ENCODE measurements at places on chromosomes 7 and 10.

- no peak for DNase-seq
These were observed 9.0 kb downstream of the MYOF start for GRCh38 chr10:93473161-93473560.

- no peak for DNase-seq
These were observed 980.5 kb downstream of the LRMDA start for GRCh38 chr10:76411729-76412435.

DNA sequence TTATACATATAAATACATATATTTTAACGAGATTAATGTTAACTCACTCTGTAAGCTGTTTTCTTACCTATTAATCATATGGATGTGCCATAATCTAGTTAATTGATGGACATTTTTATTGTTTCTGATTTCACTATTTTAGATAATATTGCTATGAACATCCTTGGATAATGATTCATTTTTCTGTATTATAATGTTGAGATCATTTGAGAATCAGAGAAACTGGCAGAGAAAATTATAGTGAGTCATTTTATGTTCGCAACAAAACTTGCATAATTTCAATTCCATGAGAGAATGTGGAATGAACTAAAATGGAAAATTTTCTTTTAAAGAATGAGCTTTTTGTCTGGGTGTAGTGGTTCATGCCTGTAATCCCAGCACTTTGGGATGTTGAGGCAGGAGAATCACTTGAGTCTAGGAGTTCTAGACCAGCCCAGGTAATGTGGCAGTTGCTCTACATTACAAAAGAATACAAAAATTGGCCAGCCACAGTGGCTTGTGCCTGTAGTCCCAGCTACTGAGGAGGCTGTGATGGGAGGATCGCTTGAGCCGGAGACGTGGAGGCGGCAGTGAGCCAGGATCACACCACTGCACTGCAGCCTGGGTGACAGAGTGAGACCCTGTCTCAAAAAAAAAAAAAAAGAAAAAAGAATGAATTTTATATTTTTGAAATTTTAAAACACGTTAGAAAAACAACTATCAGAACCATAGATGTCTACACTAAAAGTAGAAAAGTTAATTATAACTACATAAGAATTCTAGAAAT, 40.5 kb downstream of the PAPSS2 start:
- no peak for DNase-seq

DNA sequence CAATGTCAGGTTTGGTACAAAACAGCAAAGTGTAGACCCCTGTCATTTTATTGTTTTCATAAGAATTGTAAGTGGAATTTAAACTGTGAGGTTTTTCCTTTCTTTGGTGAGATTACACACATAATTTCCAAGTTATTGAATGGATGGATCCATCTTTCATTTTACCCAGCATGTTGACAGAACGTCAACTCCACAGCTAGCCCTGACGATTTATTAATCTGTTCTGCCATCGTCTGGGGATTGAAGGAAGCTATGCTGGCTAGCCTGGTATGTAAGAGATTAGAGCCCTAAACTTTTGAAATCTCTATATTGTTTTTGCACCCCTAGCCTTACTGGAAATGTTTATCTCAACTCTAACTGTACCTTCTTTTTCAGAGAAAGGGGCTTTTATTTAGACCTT, 8.6 kb downstream of the WNT16 start:
- DNase-seq, result no peak

- DNase-seq, result peak; percentile 47
These were observed 4.3 kb downstream of the TMEM273 start for GRCh38 chr10:49183596-49184542.

DNA sequence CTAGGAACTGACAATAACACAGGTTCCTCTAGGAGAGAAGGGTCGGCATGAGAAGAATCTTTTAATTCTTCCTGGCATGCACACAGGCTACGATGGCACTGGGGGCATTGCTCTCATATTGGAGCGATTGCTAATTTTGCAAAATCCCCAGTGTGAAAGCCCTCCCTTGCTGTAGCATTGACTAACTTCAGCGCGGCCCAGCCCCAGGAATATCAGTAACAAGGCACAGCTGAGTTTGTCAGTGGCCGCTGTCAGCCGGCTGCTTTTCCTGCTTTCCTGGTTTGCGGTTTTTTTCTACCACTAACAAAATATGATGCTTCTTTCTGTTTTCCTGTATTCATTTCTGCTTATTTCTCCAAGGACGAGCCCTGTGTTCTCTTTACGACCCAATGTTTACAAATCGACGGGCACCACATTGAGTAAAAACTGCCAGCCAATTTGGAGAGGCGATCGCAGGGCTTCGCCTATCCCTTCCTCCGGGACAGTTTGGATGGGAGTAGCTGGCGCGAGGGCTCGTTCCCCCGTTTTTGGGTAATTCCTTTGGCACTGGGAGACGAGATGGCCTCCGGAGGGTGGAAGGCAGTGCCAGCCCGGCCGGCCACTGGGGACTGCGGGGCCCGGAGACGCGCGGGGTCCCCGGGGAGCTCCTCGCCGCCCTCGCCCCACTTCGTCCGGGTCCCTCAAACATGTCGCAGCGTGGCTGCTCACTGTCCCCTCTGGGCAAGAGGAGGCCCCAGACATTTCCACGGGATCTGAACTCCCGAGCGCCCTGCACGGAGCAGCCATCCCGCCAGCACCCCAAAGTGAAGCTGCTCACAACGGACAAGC, 967 bp downstream of the ADARB2 start:
- no peak for DNase-seq

GRCh38 chr7:34453150-34453549, 204.9 kb upstream of the NPSR1 start:
- DNase-seq, result no peak

DNA sequence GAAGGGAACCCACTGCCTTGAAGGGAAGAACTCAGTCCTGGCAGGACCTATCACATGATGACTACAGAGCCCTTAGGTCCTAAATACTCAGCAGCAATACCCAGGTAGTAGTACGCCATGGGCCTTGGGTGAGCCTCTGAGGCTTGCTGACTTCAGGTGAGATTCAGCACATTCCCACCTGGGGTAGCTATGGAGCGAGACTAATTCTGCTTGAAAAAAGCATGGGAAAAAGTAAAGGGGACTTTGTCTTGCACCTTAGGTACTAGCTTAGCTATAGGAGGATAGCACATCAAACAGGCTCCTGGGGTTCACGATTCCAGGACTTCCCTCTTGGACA, 98.2 kb upstream of the MEOX2 start:
- no peak for DNase-seq

GRCh38 chr10:50929670-50930069, 44.2 kb upstream of the A1CF start:
- no peak for DNase-seq

- DNase-seq, result peak; percentile 38
These were observed at the start of gene TLX1 for GRCh38 chr10:101130984-101131961. Gene TLX1, plus strand, starts transcription at chr10:101131300. Its CDS starts 242 bp downstream, at chr10:101131542.

DNA sequence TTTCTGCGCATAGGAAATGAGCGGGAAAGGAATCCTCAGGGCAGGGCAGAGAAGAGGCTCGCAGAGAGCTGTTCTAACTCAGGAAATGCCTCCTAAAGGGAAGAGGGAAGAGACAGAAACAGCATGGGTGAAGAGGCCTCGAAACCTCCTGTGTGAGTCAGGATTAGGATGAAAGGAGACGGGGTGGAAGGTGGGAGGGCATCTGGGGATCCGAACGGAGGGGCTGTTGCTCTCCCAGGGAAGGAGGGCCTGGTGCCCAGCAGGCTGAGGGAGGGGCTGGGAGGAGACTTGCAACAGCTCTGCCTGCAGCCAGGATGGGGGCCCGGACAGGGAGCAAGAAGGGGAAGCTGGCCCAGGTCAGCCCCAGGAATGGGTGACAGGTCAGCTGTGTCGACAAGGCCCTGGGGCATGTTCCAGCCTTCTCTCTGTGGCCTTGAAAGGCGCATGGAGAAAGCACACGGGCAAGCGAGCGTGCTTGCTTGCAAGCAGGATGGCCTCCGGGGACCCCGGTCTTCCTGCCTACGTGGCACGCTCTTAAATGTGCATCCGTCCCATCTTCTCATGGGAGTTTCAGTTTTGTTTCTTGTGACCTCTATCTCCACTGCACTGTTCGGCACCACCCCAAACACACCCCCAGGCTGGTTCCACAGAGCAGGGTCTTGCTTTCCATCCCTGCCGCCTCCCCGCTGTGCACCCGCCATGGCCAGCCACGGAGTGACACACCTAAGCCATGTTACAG, 63.5 kb downstream of the HIPK2 start:
- no peak for DNase-seq

GRCh38 chr10:62005281-62005680, 103.8 kb downstream of the ARID5B start:
- no peak for DNase-seq
